Activated T-cell treated with anti-CD3 and anti-CD28 coated beads, Interleukin-2, amount 50 U/mL, for 4 hours (primary cell): ENCODE measurements at places on chromosomes 6 and 20. TPM values are rescaled to one million over a fixed set of nuclear protein-coding genes. Genes with fewer than 3 reads are reported as not detected.
A peak's percentile ranks its signal among the peaks of the same experiment; 100 is the strongest.

The TMEM200A gene
- 0.54 TPM for total RNA-seq

The GGTLC1 gene
- total RNA-seq, result not detected

The BPI gene
- total RNA-seq, result not detected

The PPP1R18 gene
- 148 TPM for total RNA-seq

The VWA7 gene
- total RNA-seq, result 1.4 TPM

The GPX5 gene
- not detected for total RNA-seq

The HDGFL1 gene
- total RNA-seq, result not detected

The RAB5IF gene
- 153 TPM for total RNA-seq

The RNF39 gene
- total RNA-seq, result not detected

The WFDC10B gene
- not detected for total RNA-seq

The SLC26A8 gene
- total RNA-seq, result not detected

The GMPR gene
- total RNA-seq, result 1.2 TPM

The TRIM10 gene
- total RNA-seq, result not detected

The TMEM14A gene
- 6.7 TPM for total RNA-seq

DNA sequence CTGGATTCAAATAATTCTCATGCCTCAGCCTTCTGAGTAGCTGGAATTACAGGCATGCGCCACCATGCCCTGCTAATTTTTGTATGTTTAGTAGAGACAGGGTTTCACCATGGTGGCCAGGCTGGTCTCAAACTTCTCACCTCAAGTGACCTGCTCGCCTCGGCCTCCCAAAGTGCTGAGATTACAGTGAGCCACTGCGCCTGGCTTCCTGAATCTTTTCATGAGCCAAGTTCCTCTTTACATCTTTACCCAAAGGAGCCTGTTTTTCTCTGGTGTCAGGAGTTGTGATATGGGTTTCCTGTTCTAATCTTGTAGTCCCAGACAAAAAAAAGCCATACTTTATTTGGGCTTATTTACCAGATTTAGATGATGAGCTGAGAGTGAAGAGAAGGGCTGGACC lies 34.4 kb downstream of the PCNA start:
- DNase-seq, result no peak

DNA sequence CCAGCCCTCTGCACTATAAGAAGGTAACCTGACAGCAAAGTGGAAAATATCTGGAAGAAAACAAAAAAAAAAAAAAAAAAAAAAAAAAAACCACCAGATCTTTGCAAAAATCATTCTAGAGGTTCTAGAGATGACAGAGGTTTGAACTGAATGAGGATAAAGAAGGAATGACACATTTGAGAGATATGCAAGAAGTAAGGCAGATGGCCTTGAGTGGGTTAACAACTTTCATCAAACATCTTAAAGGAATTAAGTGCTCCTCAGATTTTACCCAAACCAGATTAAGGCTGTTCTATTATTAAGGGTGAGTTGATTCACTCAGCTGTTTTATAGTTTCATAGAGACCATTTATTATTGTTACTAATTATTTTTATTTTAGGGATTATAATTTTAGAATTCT lies 62.0 kb downstream of the RSPO3 start:
- DNase-seq, result no peak

GRCh38 chr6:46651006-46651405 lies 1.6 kb downstream of the CYP39A1 start:
- no peak for DNase-seq

DNA sequence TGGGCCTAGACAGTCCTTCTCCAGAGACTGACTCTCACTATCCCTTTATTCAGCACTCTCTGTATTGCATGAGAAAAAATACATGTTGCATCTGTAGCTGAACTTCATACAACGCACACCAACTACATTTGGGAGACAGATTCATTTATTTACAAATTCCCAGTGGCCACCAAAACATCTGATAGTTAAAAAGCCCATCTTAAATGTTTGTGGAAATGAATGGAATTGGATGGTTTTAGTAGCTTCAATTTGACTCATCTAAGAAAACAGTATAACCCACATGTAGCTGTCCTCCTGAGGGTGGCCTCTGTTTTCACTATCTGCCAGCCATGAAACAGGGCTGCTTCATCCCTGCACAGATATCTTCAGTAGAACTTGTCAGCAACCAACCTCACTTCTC lies 116.3 kb downstream of the PCSK2 start:
- no peak for DNase-seq

GRCh38 chr20:17725094-17725835 lies 25.5 kb downstream of the BANF2 start:
- no peak for DNase-seq

GRCh38 chr20:24629668-24630067 lies 160.2 kb downstream of the SYNDIG1 start:
- no peak for DNase-seq

GRCh38 chr6:26502165-26502564 lies 2.1 kb downstream of the BTN1A1 start:
- DNase-seq, result no peak

- no peak for DNase-seq
These were observed 210.9 kb downstream of the ZFAND3 start for GRCh38 chr6:38030380-38030779.

GRCh38 chr20:19098117-19098516 lies 114.3 kb upstream of the SLC24A3 start:
- DNase-seq, result no peak

DNA sequence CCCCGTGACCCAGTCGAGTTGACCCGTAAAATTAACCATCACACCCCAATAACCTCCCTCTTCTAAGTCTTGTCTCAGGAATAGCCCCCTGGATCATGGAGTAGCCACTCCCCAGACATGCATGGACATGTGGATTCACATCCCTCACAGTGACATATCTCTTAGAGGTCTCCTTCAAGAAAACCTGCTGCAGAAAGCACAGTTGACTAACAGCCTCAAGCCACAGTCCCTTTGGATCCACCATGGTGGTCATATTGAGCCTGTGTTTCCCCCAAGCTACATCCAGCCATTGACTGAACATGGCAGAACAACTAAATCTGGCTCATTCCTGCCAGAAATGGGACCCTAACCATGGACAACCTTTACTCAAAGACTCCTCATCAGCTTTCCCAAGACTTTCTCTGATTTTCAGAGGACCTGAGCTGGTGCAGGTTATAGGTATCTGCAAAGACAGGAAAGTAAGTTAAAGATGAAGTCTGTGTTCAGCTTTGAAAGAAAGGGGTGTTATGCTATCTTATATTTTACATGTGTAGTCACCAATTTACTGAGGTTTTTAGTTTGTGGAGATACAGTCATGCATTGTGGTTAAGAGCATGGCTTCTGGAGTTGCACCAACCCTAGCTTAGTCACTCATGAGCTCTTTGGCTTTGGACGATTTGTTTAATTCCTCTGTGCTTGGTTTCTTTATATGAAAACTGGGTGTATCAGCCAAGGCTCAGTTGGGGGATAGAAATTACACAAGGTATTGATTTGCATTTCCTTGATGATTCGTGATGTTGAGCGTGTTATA lies 219.1 kb downstream of the MYLK4 start:
- DNase-seq, result no peak

DNA sequence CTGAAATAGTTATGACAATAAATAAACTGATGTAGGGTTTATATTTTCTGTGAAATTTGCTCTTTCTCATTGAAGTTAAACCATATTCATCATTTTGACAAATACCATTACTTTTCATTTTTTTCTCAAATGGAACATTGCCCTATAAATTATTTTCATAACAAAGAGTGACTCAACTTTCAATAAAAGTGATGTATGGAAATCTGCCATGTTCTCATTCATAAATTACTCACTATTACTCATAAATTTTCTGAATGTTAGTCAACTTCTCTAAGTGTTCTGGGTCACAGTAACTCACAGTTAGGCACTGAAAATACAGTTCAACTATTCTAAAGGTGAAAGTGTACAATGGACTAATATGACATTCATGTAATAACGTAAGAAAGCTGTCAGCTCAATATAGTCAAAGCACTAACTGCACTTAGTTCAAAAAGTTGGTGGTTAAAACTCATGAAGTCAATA lies 19.0 kb upstream of the STX11 start:
- no peak for DNase-seq

- no peak for DNase-seq
These were observed 25.0 kb upstream of the POPDC3 start for GRCh38 chr6:105204768-105205167.

DNA sequence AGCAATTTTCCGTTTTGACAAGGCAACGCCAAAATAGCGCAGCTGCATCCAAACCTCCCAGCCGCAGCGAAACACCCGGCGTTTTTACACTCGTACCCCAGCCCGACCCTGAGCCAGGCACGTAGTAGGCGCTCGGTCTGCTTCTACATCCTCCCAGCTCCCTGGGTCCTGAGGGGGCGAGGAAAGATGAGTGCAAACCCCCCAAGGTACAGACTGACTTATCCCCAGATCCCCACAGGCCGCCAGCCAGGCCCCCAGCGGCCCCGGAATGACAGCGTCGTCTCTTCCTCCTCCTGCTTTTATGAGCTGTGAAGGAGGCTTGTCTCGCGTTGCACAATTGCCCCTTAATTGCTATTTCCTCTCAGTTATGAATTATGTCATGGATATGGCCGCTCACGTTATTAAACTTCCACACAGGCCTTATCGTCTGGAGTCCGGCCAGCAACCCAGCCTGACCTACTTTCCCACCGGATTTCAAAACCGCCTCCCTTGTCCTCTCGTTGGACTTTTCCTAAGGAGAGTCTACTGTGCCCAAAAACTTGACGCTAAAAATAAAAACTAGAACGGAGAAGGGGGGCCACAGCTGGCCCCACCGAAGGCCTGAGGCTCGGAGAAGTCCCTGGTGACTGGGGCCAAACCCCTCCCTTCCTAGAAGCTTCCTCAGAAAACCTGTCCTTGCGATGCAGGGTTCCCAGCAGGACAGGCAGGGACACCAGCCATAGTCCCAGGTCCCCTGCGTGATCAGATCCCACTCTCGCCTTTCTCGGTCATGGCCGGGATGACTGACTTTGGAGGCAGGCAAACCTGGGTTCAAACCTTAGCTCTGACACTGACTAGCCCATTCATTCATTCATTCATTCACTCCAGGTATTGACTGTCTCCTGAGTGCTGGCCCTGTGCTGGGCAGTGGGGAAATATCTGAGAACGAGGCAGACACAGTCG lies 130.9 kb upstream of the PTPN1 start:
- no peak for DNase-seq

- DNase-seq, result no peak
These were observed 63.2 kb downstream of the PKIB start for GRCh38 chr6:122673343-122673961.

- no peak for DNase-seq
These were observed 191.3 kb upstream of the ARG1 start for GRCh38 chr6:131381709-131382093.

DNA sequence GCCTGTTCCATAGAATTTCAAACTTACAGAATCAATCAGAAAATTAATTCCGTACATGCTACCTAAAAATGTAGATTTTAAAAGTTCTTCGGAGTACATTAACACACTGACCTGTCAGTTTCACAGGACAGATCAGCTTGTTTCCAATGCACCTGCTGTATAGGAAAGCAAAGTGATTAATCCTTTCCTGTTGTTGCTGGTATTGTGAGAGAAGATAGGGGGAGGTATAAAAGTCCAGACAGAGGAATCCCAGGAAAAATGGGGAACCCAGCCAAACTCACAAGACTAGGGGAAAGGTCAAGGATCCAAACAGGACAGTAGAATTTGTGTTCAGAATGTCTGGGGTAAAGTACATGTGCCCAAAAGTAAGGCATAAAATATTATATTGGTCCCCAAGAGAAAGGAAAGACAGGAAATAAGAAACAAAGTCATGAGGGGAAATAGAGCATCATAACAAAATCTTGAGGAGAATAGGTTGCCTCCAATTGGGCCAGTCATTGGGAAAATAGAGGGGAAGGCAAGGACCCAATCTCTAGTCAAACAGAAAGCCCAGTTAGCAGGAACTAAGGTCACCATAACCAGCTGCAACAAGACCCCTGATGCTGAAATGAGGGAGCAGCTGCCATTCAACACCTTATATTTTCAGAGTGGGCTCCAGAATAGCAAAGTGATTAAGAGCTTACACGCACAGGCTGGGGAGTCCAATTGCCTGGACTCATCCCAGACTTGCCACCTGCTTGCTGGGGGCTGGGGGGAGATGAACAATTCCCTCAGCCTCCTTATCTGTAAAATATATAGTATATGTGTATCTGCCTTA lies 10.3 kb downstream of the FILIP1 start:
- DNase-seq, result no peak

- no peak for DNase-seq
These were observed 82.3 kb upstream of the MPC1 start for GRCh38 chr6:166465003-166465399.

GRCh38 chr6:165883851-165884640 lies 221.0 kb upstream of the PDE10A start:
- no peak for DNase-seq

DNA sequence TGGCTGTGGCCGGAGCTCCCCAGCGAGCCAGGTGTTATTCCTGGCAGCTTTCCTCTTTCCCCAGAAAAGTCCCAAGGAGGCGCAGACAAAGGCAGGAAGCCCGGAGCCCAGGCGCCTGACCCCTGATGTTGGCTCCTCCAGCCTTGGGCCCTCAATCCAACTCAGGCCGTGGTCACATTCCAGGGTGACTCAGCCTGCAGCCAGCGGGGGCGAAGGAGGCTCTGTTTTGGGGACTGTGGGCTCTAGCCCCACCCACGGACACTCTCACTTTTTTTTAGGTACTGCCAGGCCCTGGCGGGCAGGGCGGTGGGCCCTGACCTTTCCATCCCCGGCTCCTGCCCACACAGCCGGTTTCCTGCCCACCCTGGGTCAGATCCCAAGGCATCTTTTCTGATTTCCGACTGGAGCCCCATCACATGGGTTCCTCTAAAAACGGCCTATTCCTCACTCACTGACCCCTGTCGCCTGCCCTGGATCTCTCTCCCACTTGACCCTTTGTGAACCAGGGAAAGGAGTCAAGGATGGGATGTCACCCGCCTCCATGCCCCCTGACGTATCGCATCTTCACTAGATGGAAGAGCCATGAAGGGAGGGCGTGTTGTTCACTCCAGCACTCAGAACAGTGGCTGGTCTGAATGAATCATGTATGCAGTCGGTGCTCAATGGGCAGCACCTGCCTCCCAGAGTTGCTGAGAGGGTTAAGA lies 5.5 kb downstream of the PTGIS start:
- no peak for DNase-seq

GRCh38 chr6:157822245-157823000 lies 623 bp upstream of the SNX9 start:
- DNase-seq, result peak; percentile 37

DNA sequence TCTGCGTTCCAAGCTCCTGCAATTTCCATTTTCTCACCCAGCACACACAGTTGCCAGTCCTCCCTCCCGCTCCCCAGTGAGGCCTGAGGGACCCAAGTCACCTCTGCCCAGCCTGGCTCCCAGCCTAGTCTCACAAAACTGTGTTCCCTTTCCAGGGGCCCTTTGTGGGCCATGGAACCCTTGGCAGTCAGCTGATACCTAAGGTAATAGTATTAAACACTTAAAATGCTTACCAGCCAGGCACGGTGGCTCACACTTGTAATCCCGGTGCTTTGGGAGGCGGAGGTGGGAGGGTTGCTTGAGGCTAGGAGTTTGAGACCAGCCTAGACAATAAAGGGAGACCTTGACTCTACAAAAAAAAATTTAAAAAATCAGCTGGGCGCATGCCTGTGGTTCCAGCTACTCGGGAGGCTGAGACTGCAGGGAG lies 3.2 kb upstream of the RBM38 start:
- DNase-seq, result no peak

GRCh38 chr6:104483225-104483834 lies 376.4 kb downstream of the HACE1 start:
- DNase-seq, result no peak
